ENCODE measurements at places on chromosomes 5 and 9.

GRCh38 chr5:170302653-170303501 is 5.3 kb upstream of the LCP2 start:
- no peak for DNase-seq

DNA sequence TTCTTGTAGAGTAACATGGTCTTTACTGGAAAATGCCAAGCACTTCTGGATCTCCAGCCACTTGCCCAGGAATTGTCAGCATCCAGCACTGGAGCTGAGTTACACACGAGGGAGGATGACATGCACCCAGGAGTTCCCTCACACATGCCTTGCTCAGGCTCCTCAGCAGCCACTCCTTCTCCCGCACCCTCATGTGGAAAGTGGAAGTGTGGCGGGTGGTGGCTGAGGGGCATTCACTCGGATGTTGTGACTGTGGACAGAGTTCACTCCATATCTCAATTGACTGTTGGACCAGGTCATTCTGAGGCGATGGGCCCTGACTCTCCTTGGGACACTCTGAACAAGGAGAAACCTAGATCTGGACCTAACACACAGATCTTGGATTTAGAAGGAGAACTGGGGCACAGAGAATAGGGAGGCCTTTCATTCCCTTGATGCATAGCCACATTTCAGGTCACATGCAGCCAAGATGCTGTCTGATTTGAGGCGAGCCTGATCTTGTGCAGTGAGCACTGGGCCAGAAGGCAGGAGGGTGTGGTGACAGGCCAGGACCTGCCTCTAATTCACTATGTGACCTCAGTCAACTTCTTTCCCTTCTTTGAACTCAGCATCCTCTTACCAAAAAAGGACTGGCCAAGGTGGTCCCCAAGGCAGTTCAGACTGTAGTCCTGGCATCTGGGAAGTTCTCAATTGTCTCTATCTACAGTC is 62.1 kb downstream of the CYSTM1 start:
- DNase-seq, result no peak

DNA sequence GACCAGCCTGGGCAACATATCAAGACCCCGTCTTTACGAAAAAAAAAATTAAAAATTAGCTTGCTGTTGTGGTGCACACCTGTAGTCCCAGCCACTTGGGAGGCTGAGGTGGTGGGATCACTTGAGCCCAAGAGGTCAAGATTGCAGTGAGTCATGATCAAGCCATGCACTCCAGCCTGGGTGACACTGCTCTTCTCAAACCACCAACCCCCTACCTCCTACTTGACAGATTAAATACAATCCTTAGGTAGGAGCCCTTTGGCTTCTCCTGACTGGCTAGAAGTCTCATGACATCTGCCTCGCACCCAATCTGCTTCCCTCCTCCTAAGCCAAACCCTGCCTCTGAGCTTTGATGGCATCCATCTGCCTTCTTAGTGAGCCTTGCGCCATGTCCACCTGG is 11.6 kb upstream of the FBP1 start:
- no peak for DNase-seq

- DNase-seq, result no peak
Measured at GRCh38 chr9:83006378-83006777, 56.6 kb downstream of the RASEF start.

Measured in NCI-H2171 (cell line).